Activated T-helper 1 cell treated with anti-CD3 and anti-CD28 coated beads, Interleukin-12 subunit alpha, Interleukin-12 subunit beta, Interleukin-2, Interleukin-4 antibody, amounts not matched to agents 30 ng/mL and 10 ng/mL and 1 ng/mL, durations not matched to agents 14 hours and 24 hours and 36 hours (primary cell): ENCODE measurements at places on chromosomes 11 and 22. TPM values are rescaled to one million over a fixed set of nuclear protein-coding genes. Genes with fewer than 3 reads are reported as not detected.

Gene PRDX5
- total RNA-seq = 89.0 and 100 TPM in 2 replicates

Gene OR10G7
- total RNA-seq = not detected in 2 replicates

Gene WNT11
- total RNA-seq = 0.39 TPM in 1 of 2 replicates, not detected in the other

Gene DNAJB13
- 0.29 and 0.64 TPM in 2 replicates for total RNA-seq

Gene CHRDL2
- not detected in 2 replicates for total RNA-seq

Gene ARHGAP20
- total RNA-seq = not detected in 2 replicates

Gene SYT8
- total RNA-seq = not detected in 2 replicates

Gene IGLL1
- not detected in 2 replicates for total RNA-seq

Gene NDUFS8
- total RNA-seq = 137 and 144 TPM in 2 replicates

Gene PRG3
- not detected in 2 replicates for total RNA-seq

Gene SLC5A12
- total RNA-seq = not detected in 2 replicates

Gene MS4A5
- not detected in 2 replicates for total RNA-seq
